ENCODE measurements at places on chromosomes 11 and 22. TPM values are rescaled to one million over a fixed set of nuclear protein-coding genes. Genes with fewer than 3 reads are reported as not detected.

DNA sequence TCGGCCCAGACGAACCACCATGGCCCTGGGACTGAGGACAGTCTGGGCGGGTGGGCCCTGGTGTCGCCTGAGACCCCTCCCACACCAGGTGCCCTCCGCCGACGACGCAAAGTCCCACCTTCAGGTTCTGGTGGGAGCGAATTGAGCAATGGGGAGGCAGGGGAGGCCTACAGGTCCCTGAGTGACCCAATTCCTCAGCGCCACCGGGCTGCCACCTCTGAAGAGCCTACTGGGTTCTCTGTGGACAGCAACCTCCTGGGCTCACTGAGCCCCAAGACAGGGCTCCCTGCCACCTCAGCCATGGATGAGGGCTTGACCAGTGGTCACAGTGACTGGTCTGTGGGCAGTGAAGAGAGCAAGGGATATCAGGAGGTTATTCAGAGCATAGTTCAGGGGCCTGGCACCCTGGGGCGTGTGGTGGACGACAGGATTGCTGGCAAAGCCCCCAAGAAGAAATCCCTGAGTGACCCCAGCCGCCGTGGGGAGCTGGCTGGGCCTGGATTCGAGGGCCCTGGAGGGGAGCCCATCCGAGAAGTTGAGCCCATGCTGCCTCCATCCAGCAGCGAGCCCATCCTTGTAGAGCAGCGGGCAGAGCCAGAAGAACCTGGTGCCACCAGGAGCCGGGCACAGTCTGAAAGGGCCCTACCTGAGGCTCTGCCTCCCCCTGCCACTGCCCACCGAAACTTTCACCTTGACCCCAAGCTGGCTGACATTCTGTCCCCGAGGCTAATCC lies 2.8 kb downstream of the ARHGEF17 start:
- no peak for DNase-seq

- no peak for DNase-seq
Measured at GRCh38 chr11:40921246-40921645, 538.2 kb downstream of the LRRC4C start.

DNA sequence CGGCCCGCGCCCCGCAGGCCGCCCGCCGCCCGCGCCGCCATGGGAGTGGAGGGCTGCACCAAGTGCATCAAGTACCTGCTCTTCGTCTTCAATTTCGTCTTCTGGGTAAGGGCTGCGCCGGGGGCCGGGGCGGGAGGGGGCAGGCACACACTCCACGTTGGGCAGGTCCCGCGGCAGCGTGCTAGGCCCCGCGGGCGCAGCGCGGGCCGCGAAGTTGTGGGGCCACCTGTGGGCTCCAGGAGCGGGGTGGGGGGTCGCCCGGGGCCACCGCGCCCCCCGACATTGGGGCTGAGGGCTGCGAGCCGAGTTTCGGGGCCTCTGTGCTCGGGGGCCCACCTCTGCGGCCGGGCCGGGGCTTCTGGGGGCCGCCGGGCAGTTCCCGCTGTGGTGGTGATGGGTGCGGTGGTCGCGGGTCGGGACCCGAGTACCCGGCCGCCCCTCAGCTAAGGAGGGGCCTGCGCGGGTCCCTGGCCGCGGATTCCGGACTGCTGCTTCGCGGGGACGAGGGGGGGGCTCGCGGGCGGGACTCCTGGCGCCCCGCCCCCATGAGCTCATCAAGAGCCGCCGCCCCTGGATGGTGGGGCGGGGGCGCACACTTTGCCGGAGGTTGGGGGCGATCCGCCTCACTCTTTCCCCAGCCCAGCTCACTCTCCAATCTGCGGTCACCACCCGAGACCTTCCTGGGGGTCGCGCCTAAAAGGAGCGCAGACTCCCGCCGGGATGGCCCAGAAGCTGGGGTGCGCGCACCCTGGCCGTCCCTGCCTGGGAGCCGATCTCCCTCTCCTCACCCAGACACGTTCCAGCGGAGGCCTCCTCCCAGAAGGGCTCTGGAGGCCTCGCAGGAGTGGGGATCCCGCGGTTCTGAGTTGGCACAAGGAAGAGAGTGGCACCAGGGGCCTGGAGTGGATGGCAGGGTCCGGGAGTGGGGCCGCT lies 667 bp downstream of the CD81 start:
- DNase-seq: peak; percentile 91

- DNase-seq: no peak
Measured at GRCh38 chr11:82225502-82225901, 508.2 kb downstream of the FAM181B start.

DNA sequence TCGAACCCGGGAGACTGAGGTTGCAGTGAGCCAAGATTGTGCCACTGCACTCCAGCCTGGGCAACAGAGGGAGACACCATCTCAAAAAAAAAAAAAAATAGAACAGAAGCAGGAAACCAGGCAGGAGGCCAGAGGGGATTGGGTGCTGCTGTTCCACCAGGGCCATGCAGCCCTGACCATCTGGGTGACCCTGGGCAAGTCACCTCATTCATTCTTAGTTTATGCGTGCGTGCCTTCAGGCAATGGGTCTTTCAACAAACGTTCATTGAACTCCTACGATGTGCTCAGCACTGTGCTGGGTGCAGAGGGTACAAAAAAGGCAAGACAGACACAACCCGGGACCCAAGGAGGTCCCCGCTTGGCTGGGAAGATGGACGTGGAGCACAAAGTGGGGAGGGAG lies 18.3 kb downstream of the RPL3 start:
- DNase-seq: no peak

DNA sequence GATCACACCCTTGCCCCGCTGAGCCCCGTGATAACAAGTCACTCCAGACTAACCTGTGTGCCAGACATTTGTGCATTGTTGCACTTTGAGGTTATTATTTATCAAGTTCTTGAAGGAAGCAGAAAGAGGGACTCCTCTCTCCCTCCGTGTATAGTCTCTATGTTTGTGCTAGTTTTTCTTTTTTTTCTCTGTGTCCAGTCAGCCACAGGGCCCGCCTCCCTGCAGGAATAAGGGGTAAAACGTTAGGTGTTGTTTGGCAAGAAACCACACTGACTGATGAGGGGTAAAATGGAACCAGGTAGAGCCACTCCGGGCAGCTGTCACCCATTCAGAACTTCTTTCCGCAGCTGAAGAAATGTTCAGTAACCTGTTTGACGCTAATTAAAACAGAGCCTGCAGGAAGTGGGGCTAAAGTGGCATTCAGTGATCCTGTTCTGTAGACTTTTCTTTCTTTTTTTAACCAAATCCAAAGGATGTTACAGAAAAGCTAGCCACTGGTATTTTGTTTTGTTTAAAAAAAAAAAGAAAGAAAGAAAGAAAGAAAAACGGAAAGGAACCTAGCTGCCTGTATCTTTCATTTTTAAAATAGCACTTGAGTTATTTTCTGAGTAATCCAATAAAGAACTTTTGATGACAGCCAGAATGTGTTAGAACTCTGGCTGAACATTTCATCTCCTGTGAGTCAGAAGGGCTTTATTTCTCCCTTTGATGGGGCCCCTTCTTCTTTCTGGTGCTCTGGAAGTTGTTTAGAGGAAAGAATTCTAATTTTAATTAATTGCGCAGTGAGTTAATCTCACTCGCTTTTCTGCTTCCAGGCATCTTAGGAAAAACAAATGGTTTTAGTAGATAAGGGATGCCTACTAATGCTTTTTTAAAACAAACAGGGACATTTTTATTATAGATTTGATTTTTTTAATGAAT lies 58.2 kb downstream of the COMMD9 start:
- no peak for DNase-seq

GRCh38 chr22:24420072-24420976 lies 7.1 kb upstream of the ADORA2A start:
- no peak for DNase-seq

The OR8G5 gene
- total RNA-seq: not detected

Measured in tongue (tissue), 3 donors.